Glomerular endothelial cell (primary cell): ENCODE measurements at places on chromosomes 11 and 22.

DNA sequence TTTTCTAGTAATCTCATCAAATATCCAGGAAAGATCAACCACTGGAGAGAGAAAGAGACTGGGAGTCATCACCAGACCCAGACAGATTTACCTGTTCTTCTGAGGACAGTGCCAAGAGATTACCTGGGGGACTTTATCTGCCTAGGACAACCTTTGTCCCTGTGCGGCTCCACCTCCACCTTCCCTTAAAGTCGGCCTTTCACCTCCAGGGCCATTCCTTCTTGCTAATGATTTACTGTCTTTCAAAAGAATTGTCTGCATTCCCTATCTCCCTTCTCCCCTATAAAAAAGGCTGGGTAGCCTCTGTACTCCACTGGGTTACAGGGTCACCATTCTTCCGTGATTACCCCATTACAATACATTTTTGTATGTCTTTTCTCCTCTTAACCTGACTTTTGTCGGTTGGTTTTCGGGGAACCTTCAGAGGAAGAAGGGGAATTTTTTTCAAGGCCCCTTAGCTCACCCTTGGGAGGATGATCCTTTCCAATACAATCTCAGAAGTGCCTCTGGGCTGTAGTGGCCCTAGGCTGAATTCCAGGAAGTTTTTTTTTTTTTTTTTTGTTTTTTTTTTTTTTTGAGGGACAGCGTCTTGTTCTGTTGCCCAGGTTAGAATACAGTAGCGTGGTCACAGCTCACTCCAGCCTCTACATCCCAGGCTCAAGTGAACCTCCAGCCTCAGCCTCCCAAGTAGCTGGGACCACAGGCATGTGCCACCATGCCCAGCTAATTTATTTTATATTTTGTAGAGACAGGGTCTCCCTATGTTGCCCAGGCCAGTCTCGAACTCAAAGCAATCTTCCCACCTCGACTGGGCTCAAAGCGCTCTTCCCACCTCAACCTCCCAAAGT is 1.5 kb upstream of the HMOX1 start:
- DNase-seq: no peak

DNA sequence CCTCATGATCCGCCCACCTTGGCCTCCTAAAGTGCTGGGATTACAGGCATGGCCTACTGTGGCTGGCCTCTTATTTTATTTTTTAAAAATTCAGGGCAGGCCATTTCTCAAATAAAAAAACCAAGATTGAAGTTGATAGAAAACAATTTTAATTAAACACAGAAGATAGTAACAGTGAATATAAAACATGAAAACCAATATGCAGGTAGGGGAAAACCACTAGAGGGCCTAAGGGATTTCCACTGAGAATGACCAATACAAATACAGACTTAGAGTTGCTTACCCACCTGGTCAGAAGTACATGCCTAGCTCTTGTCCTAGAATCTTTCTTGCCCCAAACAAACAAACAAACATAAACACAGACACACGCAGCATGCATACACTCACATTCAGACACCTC is 1.7 kb upstream of the RTCB start:
- no peak for DNase-seq

GRCh38 chr22:50400406-50400805 is 57.3 kb downstream of the PPP6R2 start:
- no peak for DNase-seq

DNA sequence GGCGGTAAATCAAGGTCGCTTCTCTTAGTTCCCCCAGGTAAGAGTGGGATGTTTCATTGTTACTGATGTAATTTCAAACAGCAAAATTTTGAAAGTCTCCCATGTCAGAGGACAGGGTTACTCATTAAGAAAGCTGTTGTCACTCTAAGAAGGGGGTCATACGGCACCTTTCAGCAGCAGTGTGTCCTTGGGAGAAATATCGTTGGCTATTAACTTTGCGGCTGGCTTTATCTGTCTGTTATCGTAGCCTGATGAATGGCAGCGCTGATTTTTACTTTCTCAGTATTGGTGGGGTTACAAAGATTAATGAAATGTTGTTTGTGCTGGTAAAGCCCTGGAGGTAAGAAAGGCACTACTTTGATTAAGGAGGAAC is 27.5 kb upstream of the FBXO3 start:
- no peak for DNase-seq

DNA sequence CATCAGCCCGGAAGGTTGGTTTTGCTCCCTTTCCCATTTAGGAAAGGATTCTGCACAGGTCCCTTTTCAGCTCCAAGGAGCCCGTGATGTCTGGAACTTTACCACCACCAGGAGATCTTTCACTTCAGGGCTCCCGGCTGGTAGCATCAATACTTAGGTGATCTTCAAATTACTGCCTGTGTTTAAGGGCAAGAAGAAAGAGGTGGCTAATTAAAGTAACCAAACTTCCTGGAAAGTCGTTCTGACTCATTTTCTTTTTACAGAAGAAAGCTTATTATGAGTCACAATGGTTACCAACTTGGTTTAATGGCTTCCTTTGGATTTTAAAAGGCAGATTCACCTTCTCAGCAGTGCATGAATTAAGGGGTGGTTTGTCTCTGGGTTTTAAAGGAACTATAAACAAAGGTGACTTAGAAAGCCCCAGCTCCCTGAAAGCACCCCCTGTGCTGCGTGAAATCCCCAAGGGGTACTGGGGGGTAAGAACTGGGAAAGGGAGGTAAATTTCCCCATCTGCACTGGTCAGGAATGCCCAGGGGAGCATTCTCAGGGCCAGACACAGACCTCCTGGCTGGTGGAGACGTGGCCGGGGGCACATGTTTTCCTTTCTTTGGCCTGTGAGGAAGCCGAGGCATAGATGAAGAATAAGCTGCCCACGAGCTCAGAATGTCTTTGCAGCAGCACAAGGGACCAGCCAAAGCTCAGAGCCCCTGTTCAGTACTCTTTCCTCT is 8.8 kb downstream of the POU2F3 start:
- DNase-seq: no peak

- peak; percentile 63 for DNase-seq
Measured at GRCh38 chr11:112156956-112157766, 6.7 kb downstream of the IL18 start.

GRCh38 chr11:58503361-58503856 is 4.5 kb downstream of the OR5B21 start:
- DNase-seq: no peak

DNA sequence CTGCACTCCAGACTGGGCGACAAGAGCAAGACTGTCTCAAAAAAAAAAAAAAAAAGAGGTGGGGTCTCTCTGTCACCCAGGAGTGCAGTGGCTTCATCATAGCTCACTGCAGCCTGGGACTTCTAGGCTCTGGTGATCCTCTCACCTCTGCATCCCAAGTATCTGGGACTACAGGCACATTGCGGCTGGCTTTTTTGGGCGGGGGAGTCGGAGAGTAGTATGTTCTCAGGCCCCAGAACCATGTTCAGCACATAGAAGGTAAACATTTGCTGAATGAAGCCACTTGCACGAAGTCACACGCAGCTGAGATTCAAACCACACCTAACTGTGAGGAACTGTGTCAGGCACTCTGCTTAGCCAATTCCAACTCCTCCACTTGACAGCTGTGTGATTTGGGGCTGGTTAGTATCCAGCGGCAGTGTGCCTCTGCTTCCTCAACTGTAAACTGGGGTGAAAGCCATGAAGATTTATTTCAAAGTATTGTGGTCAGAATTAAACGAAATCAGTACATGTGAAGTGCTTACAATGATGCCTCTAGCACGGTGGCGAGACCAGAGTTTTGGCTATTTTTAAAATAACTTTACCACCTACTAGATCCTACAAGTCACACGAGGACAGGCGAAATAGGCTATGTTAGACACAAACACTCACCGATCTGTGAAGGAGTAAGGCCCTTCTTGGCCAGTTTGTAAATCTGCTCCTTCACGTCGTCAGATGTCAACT is 789 bp downstream of the RPS13 start:
- DNase-seq: no peak

DNA sequence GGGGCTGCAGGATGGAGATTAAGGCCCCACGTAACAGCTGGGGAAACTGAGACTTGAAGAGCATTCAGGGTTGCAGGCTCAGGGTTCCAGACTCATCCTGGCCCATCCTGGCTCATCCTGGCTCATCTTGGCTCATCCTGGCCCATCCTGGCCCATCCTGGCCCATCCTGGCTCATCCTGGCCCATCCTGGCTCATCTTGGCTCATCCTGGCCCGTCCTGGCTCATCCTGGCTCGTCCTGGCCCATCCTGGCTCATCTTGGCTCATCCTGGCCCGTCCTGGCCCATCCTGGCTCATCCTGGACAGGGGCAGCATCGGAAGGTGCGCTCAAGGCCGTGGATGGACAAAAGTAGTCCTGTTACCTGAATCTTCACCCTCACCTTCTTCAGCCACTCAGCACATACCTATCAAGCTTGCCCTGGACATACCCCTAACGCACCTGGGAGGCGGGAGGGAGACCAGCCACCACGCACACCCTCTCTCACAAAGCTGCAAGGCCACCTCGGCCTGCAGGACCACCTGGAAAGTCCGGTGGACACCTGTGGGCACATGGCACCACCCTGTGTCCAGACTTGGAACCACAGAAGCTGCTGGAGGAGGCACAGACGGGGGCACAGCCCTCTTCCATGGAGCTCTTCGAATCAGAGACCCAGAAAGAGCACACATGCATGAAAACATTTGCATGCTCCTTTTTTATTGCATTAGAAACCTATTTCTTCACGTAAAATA is 20.3 kb upstream of the NLRP6 start:
- DNase-seq: no peak

GRCh38 chr11:47271961-47272661 is 2.2 kb downstream of the MADD start:
- DNase-seq: no peak

GRCh38 chr22:44143579-44143978 is 37.1 kb upstream of the PARVG start:
- no peak for DNase-seq

- no peak for DNase-seq
Measured at GRCh38 chr11:117918366-117919255, 10.6 kb downstream of the TMPRSS13 start.

- DNase-seq: no peak
Measured at GRCh38 chr22:39488563-39489083, 13.5 kb upstream of the MIEF1 start.

DNA sequence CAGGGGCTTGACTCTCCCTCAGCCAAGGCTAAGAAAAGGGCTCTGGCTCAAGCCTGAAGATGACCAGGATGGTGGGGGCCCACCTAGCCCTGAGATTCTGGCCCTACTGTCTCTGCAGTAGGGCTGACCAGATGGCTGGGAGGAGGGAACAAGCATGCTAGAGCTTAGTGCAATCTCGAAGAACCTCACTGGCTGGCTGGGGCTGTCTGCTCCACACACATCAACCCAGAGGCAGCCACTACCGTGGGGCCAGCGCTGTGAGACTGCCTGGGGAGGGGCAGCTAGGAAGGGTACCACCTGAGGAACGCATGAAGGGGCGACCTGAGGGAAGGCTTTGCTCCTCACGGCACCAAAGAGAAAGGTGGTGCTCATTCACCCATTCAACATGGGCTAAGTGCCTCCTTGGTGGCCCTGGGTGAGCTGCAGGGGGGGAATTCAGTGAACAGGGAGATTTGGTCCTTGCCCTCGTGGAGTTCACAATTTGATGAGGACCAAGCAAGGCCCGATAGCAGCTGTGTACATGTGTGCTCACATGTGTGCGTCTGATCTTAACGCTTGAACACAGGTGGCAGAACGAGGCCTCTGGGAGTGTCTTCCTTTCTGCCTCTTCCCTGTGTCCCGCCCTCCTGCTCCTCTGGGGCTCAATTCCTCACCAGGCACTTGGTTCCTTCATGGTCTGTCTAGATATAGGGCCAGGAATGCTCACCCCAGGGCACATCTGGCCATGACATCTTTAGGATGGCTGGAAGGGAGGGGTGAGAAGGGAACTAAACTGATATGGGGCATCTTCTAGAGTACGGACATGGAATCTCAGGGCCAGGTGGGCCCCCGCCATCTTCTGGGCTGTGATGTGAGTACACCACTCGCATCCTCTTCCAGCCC is 102.3 kb upstream of the PITPNB start:
- no peak for DNase-seq

GRCh38 chr11:111737444-111738210 is 28.6 kb downstream of the PPP2R1B start:
- no peak for DNase-seq
